ENCODE measurements at places on chromosomes 7 and 10. TPM values are rescaled to one million over a fixed set of nuclear protein-coding genes. Genes with fewer than 3 reads are reported as not detected.

DNA sequence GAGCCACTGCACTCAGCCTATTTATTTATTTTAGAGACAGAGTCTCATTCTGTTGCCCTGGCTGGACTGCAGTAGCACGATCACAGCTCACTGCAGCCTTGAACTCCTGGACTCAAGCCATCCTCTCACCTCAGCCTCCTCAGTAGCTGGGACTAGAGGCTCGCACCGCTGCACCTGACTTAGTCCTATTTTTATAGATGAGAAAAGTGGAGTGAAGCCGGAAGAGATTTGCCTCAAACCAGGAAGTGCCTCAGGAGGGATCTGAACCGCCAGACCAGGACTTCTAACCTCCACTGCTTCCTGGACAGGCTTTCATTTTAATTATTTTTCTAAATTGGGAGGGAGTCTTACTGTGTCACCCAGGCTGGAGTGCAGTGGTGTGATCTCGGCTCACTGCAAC lies 17.5 kb upstream of the CLIP2 start:
- H3K36me3 ChIP-seq, result no peaks in the 10 kb centered on the region
- no peak overlapping the region for H3K4me3 ChIP-seq
- H3K27me3 ChIP-seq, result no peaks in the 10 kb centered on the region
- H3K27ac ChIP-seq, result peak overlapping the region; percentile 95

- no peaks in the 10 kb centered on the region for H3K4me1 ChIP-seq
- no peak overlapping the region for H3K4me3 ChIP-seq
- peaks cover 15% of the 10 kb centered on the region for H3K27me3 ChIP-seq
- DNase-seq, result peak; percentile 25
These were observed 6.6 kb downstream of the RASGEF1A start for GRCh38 chr10:43260117-43260761.

- H3K27me3 ChIP-seq, result peaks cover 2% of the 10 kb centered on the region
- no peaks in the 10 kb centered on the region for H3K4me1 ChIP-seq
- no peak overlapping the region for H3K4me3 ChIP-seq
- H3K27ac ChIP-seq, result no peak overlapping the region
- no peaks in the 10 kb centered on the region for H3K36me3 ChIP-seq
These were observed 323.3 kb upstream of the ZNF32 start for GRCh38 chr10:43971981-43972380.

- DNase-seq, result no peak
- H3K36me3 ChIP-seq, result no peaks in the 10 kb centered on the region
- no peak overlapping the region for H3K27ac ChIP-seq
- H3K27me3 ChIP-seq, result peaks cover 52% of the 10 kb centered on the region
These were observed 363.2 kb downstream of the PHTF2 start for GRCh38 chr7:78161781-78162180.

GRCh38 chr10:10786109-10787090 lies 231.3 kb upstream of the CELF2 start:
- peak; percentile 25 for DNase-seq
- 0 out of 2 replicates have a peak, but pooled peaks cover 8% of the 10 kb centered on the region for H3K4me1 ChIP-seq
- H3K27me3 ChIP-seq, result no peaks in the 10 kb centered on the region
- no peaks in the 10 kb centered on the region for H3K36me3 ChIP-seq
- no peak overlapping the region for H3K27ac ChIP-seq
- H3K4me3 ChIP-seq, result no peak overlapping the region

GRCh38 chr10:71708897-71709882 lies 10.4 kb downstream of the C10orf105 start:
- no peaks in the 10 kb centered on the region for H3K36me3 ChIP-seq
- no peak overlapping the region for H3K4me3 ChIP-seq
- H3K4me1 ChIP-seq, result no peaks in the 10 kb centered on the region
- DNase-seq, result no peak
- no peak overlapping the region for H3K27ac ChIP-seq

DNA sequence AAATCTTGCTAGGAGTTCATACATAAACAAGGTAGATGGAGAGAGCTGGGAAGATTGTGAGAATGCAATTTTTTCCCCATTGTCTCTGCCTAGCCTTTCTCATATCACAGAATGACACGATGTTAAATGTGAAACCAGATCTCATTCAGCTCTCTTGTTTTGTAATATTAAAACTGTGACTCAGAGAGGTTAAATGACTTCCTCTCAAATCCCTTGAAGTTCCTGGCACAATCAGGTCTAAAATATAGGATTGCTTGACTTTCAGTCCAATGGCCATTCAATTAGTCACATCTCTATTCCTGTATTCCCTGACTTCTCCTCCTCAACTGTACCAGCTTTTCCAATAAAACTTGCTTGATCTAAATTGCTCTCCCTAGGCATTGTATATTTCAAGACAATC lies 3.1 kb downstream of the ANKRD22 start:
- H3K4me3 ChIP-seq, result peak overlapping the region; percentile 42
- peak; percentile 81 for DNase-seq
- peaks cover 41% of the 10 kb centered on the region for H3K4me1 ChIP-seq
- H3K36me3 ChIP-seq, result no peaks in the 10 kb centered on the region
- no peaks in the 10 kb centered on the region for H3K27me3 ChIP-seq
- peak overlapping the region; percentile 63 for H3K27ac ChIP-seq

DNA sequence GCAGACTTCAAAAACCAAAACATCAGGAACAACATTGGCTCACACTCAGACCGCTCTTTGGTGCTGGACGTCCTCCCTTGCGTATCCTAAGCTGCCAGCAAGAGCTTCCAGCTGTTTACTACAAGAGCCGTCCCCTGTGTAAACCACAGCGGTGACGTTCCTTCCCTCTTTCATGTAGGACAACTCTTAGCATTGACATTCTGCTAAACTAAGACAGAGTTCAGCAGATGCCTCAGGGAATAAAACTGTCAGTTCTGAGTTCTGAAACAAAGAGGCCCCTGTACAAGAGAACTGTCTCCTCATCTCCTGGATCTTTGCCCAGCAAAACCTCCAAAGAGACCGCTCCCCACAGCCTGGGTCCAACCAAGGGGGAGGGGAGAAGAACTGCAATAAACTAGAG lies 57.8 kb upstream of the OPALIN start:
- no peaks in the 10 kb centered on the region for H3K36me3 ChIP-seq
- no peak overlapping the region for H3K27ac ChIP-seq
- DNase-seq, result peak; percentile 66
- peaks cover 17% of the 10 kb centered on the region for H3K4me1 ChIP-seq
- H3K27me3 ChIP-seq, result 0 out of 2 replicates have a peak, but pooled peaks cover 8% of the 10 kb centered on the region

GRCh38 chr10:28761084-28761846 lies 83.9 kb downstream of the BAMBI start:
- H3K4me3 ChIP-seq, result no peak overlapping the region
- no peak overlapping the region for H3K27ac ChIP-seq
- H3K27me3 ChIP-seq, result no peaks in the 10 kb centered on the region
- peaks cover 6% of the 10 kb centered on the region for H3K4me1 ChIP-seq

- no peaks in the 10 kb centered on the region for H3K36me3 ChIP-seq
- H3K4me1 ChIP-seq, result no peaks in the 10 kb centered on the region
- no peak overlapping the region for H3K27ac ChIP-seq
- H3K27me3 ChIP-seq, result peaks cover 7% of the 10 kb centered on the region
- no peak for DNase-seq
These were observed 3.1 kb upstream of the SFRP5 start for GRCh38 chr10:97774811-97775294.

- H3K27ac ChIP-seq, result no peak overlapping the region
- no peaks in the 10 kb centered on the region for H3K36me3 ChIP-seq
- no peaks in the 10 kb centered on the region for H3K27me3 ChIP-seq
- H3K4me3 ChIP-seq, result no peak overlapping the region
These were observed 68.6 kb downstream of the ADAM22 start for GRCh38 chr7:88002617-88003016.

- H3K27me3 ChIP-seq, result no peaks in the 10 kb centered on the region
- H3K36me3 ChIP-seq, result peaks cover 4% of the 10 kb centered on the region
- peak overlapping the region; percentile 54 for H3K4me3 ChIP-seq
These were observed 195.3 kb downstream of the FAM107B start for GRCh38 chr10:14579405-14579804.

- no peak overlapping the region for H3K27ac ChIP-seq
- H3K4me3 ChIP-seq, result no peak overlapping the region
- no peaks in the 10 kb centered on the region for H3K4me1 ChIP-seq
- no peaks in the 10 kb centered on the region for H3K27me3 ChIP-seq
These were observed 229.6 kb downstream of the NSUN6 start for GRCh38 chr10:18421726-18422293.

GRCh38 chr7:44131173-44132029 lies 8.1 kb upstream of the POLD2 start:
- H3K4me1 ChIP-seq, result no peaks in the 10 kb centered on the region
- no peaks in the 10 kb centered on the region for H3K27me3 ChIP-seq
- DNase-seq, result peak; percentile 44
- no peaks in the 10 kb centered on the region for H3K36me3 ChIP-seq
- no peak overlapping the region for H3K4me3 ChIP-seq

GRCh38 chr7:134931487-134931886 lies 54.8 kb upstream of the AGBL3 start:
- no peak overlapping the region for H3K27ac ChIP-seq
- no peak for DNase-seq
- H3K27me3 ChIP-seq, result no peaks in the 10 kb centered on the region
- no peak overlapping the region for H3K4me3 ChIP-seq
- H3K4me1 ChIP-seq, result peaks cover 2% of the 10 kb centered on the region
- H3K36me3 ChIP-seq, result no peaks in the 10 kb centered on the region

SORCS3 gene
- total RNA-seq, result 0.46 TPM

PLCE1 gene
- total RNA-seq, result 11.4 TPM

ERCC6 gene
- total RNA-seq, result 43.0 TPM

CALHM2 gene
- total RNA-seq, result 1.3 TPM

BLNK gene
- total RNA-seq, result not detected

TMEM196 gene
- not detected for total RNA-seq

ACBD7 gene
- total RNA-seq, result 5.4 TPM

GPR26 gene
- not detected for total RNA-seq
